ENCODE measurements at places on chromosomes 3 and 15.
A peak's percentile ranks its signal among the peaks of the same experiment; 100 is the strongest.

GRCh38 chr3:169836942-169837275 lies 24.2 kb upstream of the LRRC34 start:
- no peak for DNase-seq

- no peak for DNase-seq
Observed at GRCh38 chr3:11607816-11608215, 35.9 kb downstream of the VGLL4 start.

- DNase-seq = no peak
Observed at GRCh38 chr3:101854608-101855304, 5.4 kb downstream of the NFKBIZ start.

DNA sequence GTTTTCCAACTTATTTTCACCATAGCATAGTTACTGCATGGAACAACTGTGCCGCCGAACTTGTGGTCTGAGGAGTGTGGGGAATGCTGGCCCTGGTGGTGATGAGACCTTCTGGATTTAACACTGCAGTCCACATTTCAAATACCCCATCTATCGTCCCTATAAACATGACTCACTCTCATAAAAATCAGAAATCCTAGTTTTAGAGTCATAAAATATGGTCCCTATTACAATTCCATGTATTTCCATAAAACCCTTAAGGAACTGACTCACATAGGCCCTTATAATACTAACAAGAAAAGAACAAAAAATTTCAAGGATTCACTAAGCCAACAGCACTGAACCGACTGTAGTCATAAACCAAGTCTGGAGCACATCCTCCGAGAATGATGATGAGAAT lies 147.2 kb downstream of the FOXP1 start:
- DNase-seq = no peak

DNA sequence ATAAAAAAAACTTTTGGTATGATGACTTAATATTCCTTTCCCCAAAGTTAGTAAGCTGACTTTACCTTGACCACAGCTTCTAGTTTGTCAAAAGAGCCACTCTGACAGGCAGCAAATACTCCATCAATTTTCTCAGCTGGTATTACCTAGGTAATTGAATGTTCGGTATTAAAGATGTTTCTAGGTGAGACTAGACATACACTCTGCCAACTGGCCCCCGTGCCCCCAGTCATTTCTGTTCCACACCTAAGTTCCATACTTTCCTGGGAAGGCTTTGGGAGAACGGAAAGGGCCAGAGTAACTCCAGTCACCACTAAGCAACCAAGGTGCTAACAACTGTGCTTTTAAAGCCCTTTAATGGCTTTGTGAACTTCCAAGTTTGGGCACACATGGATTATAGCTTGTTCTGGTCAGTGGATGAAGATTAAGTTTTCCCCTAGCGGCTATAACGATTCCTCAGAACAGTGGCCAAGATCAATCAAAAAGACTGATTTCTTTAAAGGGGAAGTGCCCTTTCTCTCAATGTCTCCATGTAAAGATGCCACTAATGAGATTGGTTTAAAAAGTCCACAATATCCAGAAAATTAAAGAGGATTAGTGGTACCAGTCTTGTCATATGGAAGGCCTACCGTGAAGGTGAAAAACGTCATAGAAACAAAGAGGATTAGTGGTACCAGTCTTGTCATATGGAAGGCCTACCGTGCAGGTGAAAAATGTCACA lies 7.0 kb downstream of the EIF4A2 start:
- no peak for DNase-seq

GRCh38 chr15:74816624-74817369 lies 4.2 kb downstream of the LMAN1L start:
- DNase-seq = no peak

- DNase-seq = peak; percentile 48
Observed at GRCh38 chr15:42111924-42112323, 17.6 kb upstream of the PLA2G4D start.

- no peak for DNase-seq
Observed at GRCh38 chr15:77033417-77033728, 37.5 kb downstream of the TSPAN3 start.

Measured in pons (tissue), 1 donor.